ENCODE measurements at places on chromosomes 4 and X.

GRCh38 chrX:31240982-31241381 is 169.1 kb upstream of the FTHL17 start:
- DNase-seq = no peak

- no peak for DNase-seq
Observed at GRCh38 chr4:187687697-187688096, 307.9 kb upstream of the ZFP42 start.

DNA sequence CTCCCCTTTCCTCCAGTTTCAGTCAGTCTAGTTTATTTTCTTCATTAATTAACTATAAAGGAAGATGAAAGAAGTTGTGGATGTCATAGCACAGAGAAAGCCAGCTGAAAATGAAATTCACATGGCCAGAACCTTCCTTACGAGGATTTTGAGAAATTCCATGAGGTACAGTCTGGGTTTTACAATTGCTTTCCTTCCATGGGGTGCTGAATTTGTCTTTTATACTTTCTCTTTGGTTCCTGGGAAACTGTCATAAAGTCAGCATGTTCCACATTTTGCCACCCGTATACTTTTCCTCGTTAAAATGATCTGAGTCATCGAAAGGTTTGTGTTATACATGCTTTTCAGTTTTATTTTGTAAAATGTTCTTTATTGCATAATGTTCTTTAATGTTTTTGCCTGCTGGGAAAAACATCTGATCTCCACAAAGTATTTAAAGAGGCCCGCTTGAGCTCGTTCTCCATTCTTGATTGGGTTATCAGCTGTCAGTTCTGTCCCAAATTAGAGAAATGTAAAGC is 78.1 kb upstream of the CLDN34 start:
- DNase-seq = no peak

DNA sequence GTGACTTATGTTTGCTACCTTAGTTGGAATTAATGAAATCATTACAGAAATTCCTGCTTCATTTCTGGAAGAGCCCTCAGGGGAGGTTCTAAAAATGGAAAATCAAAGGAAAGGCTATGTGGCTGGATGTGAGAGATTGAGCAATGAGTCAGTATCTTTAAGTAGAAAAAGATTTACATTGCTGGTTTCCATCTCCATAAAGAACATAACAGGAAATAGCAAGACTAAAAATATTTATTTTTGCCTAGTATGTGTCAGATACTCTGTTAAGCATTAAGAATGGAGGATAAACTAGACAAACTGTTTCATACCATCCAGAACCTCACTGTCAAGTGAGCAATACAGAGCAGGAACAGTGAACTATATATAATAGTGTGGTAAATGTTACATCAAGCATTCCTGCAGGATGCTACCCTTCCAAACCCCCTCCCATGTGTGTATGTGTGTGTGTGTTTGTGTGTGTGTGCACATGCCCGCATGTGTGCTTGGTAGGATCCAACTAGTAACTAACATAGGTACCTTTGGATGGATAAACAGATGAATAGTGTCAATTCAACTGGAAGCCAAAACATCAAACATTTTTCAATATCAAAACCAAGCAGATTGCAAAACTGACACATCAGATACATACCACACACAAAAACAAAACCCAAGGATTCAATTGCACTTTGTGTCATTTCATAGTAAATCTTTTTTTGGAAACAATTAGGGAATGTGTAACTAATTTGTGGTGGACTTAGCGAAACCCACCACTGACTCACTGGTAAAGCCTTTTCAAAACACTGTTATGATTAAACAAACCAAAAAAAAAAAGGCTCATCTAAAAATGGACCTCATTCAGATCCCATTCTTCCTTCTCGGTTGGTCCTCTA is 223.4 kb downstream of the SHROOM3 start:
- DNase-seq = no peak

DNA sequence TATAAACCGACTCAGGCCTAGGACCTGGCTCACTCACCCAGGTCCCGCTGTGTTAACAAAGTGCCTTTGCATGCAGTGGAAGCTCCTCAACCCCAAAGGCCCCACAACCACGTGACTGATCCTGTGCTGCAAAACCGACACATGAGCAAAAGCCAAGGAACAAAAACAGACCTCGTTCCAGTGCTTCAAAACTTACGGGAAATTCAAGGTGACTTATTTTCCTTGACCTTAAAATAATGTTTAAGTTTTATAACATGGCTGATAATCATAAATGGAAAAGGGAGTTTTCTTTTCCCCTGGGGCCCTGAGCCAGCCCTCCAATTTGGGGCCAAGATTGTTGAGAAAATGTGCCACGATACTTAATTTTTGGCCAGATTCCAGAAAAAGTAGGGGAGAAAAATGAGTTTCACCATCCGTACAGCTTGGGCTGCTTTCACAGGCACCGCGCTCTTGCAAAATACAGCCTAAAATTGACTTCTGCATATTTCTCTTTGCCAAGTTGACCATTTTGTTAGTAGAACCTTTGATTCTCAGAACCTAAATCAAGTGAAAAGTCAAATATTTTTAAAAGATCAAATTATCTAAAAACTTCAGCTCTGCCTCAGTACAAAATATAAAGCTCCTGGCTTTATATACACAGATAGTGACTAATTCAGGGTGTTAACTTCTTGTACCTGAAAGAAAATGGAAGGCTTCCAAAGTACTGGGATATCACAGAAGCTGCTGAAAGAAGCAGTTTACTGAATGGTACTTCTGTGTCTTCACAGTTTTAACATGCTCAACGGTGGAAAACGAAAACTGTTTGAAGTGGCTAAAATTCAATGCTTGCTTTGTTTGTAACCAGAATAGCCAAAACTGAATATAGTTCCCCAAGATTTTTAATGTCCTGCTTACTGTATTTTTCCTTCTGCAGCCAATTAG is 93.8 kb downstream of the APBB2 start:
- no peak for DNase-seq

GRCh38 chrX:144730471-144730870 is 516.8 kb upstream of the SPANXN1 start:
- no peak for DNase-seq

- DNase-seq = no peak
Observed at GRCh38 chr4:186617921-186618320, 62.6 kb upstream of the MTNR1A start.

- no peak for DNase-seq
Observed at GRCh38 chr4:107492566-107492965, 227.5 kb downstream of the PAPSS1 start.

GRCh38 chr4:174156239-174156826 is 127.1 kb downstream of the FBXO8 start:
- DNase-seq = no peak

Measured in stimulated activated CD4-positive, alpha-beta T cell treated with anti-CD3 and anti-CD28 coated beads, Interleukin-1b, Interleukin-23, amount 100 ng/mL, for 48 hours (primary cell).